ENCODE measurements at places on chromosomes 16 and 17.

DNA sequence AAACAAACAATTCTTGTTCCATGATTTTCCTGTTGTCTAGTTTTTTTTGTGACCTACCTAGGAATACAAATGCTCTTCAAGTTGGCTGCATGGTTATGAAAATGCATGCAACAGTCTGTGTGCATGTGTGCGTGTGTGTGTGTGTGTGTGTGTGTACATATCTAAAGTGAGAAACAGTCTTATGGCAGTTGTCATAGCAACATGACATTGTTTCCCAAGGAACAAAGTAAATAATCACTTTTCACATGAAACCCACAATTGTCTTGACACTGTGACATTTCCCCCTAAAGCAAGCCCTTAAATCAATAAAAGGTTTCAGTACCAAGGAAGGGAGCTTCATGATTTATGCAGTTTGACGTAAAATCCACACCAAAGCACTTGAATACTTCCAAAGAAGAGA, 758.4 kb downstream of the CDH8 start:
- no peak for DNase-seq

DNA sequence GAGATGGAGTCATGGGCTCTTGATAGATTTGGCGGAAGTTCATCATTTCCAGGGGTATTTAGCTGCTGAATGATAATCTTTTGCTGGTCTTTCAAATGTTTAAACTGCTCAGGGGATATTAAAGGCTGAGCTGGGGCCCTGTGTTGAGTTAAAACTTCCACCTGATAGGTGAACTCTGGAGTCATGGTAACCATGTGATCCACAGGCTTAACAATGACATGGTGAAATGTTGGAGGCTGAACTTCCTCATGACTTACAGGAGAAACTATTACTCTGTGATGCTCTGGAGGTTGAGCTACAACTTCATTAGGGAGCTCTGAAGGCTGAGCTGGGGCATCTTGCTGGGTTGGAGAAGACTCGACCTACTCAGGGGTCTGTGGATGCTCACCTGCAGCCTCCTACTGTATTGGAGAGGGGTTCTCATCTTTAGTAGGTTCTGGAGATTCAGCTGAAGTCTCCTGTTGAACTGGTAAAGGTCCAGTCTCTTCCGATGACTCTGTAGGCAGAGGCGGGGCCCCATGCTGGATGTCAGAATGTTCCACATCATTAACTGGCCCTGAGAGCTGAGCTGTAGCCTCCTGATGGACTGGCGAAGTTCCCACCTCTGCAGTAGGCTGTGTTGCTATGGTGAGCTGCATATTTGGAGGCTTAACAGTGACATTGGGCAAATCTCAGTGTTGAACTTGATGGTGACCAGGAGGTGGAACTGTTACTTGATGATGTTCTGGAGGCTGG, 24.2 kb downstream of the RDM1 start:
- no peak for DNase-seq

- DNase-seq: no peak
These were observed 2.4 kb upstream of the CDH8 start for GRCh38 chr16:62038646-62039045.

DNA sequence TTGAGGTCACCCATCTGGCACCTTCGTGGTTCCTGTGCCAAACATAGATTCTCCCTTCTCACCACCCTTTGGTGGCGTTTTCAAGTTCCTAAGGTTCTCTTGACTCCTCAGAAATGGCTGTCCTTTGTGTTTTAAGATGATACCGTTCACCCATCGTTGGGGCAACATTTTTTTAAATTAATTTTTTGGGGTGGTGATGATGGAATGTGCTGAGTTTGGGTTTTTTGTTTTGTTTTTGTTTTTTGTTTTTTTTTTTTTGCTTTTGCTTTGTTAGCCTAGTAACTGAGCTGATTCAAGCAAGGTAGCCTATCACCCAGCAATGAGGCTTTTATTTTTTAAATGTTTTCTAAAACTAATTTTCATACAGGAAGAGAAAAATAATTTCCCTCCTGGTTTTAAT, 2.6 kb downstream of the CHST4 start:
- no peak for DNase-seq

- DNase-seq: no peak
These were observed 11.0 kb downstream of the GSE1 start for GRCh38 chr16:85623997-85624601.

DNA sequence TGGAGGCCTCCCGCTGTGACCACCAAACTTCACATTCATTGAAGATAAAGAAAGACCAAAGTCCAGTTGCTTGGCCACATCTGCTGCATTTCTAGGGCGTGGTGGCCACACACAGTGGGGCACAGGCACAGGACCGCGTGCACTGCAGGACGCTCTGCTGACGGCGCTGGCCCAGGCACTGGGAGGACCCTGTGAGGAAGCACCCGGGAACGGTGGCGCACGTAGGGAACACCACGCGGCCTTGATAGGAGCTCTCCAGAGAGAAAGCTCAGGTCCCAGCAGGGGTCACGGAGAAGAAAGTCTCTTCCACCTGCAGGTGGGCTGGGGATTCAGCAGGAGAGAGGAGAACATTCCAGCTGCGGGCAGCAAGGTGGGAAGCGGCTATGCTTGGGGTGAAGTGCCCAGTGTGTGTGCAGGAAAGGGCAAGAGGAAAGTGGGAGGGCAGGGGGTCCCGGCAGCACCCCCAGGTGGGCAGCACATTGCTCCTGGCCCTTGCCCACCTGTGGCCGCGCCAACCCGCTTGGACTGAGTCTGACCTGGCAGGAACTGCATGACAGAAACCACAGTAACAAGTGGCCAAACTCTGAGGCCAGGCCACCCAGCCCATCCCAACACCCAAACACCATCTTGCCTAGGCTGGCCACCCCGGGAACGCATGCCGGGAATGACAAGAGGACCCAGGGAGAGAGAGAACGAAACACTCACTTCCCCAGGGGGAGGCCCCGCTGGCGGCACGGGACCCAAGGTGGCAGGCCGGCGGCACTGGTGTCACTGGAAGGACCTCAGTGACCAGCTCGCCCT, 32.8 kb downstream of the TBC1D16 start:
- DNase-seq: no peak

GRCh38 chr17:57456622-57457021, 200.3 kb downstream of the MSI2 start:
- no peak for DNase-seq

DNA sequence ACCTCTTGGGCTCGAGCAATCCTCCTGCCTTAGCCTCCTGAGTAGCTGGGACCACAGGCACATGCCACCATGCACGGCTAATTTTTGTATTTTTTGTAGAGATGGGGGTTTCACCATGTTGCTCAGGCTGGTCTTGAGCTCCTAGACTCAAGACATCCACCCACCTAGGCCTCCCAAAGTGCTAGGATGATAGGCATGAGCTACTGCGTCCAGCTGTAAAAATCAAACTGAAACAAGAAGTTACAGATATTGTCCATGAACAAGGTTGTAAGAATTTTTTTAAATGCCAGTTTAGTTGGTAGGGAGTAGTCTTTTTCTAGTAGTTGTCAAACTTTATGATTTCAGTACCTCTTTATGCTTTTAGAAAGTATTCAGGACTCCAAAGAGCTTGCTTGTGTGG, 424.4 kb upstream of the PMFBP1 start:
- no peak for DNase-seq

DNA sequence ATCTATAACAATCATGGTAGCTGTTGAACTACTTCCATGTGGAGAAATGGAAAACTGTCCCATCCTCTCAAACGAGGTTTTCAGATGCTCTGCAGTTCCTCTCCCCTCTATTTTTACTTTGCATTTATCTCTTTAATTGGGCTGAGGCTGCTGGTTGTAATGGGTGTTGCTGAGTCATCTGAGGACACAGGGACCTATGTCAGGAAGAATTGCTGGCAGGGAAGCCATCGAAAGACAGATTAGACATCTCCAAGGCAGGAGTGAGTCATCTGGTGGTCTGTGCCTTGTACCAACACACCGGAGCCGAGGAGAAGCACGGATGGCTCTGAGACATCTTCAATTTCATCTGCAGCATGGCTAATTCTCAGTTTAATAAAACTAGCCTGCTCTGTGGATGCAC, 394.5 kb downstream of the GRIN2A start:
- no peak for DNase-seq

DNA sequence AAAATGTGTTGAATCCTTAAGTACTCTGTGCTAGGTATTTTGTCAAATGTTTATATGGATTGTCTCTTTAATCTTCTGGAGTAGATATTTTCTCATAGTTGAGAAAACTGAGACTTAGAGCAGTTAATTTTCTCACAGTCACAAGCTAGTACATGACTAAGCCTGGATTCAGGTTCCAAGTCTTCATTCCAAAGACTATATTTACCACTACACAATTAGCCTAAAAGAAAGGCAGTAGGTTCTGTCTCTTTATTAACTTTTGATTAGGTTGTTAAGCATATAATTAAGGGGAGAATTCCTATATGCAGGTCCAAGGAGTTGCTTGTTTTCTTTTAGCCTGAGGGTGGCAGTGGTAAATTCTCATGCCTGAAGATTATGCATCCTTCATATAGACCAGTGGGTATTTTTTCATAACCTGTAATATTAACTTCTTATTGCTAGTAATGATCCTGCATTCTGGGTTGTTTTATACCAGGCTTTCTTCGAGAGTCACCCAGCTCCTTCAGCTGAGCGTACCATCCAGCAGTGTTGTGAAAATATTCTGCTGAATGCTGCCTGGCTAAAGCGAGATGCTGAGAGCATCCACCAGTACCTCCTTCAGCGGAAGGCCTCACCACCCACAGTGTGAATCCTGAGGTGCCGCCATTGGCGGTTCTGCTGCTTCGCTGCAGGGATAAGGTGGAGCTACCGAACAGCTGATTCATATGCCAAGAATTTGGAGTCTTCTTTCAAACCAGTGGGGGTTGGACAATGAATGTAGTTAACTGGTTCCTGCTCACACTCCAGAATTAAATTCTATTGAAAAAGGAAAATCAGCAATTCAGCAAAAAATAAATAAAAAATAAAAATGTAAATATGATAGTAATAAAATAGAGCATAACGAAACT, 28.2 kb upstream of the KPNB1 start:
- peak; percentile 77 for DNase-seq

DNA sequence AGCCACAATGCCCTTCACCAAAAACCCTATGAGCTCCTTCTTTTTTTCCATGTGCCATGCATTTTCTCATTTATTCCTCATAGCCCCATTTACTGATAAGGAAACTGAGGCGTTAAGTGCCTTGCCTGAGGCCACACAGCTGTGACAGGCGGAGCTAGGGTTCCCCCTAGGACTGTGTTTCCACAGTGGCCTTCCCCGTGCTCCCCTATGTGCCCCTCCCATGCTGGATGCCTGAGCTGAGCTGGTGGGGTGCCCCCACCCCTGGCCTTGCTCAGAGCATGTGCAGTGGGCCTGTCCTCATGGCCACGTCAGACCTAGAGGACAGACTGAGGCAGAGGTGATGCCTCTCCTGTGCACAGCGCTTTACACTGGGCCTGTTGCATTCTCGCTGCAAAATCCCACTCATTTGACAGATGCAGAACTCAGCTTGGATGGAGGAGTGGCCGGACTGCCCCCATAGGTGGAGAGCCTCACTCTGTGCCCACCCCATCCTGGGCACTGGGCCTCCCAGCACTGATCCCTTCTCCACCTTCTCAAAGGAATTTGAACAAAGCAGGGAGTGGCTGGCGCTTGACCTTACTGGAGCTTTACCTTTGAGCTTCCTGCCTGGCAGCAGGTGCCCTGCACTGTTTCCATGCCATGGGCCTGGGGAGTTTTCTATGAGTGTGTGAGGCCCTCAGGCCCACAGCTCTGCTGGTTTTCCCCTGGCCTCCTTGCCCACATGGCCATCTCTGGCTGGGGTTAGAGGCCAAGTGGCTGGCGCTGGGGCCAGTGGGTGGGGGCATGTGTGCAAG, 2.6 kb downstream of the MAP2K3 start:
- no peak for DNase-seq

DNA sequence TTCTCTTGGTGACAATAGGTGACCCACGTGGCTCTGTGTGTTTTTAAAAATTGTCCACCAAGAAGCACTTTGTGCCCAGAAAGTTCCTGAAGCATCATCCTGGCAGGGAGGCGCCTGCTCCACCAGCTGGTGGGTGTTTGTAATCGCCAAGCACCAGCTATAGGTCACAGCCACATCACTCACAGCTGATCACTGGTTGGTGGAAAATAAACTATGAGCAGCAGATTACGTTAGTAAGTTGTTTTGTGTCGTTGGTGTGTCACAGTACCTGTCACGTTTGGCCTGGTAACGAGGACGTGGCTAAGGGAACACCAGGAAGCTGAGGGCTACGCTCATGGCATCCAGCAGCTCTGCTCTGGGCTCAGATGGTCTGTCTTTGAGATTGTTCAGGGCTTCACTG, 10.1 kb downstream of the MRM3 start:
- DNase-seq: no peak

- no peak for DNase-seq
These were observed 24.7 kb downstream of the RNF213 start for GRCh38 chr17:80285237-80285920.
